ENCODE measurements at places on chromosomes 2 and 18.

GRCh38 chr2:11573418-11574175 lies 39.8 kb downstream of the GREB1 start:
- DNase-seq: no peak

GRCh38 chr2:46232860-46233259 lies 64.3 kb upstream of the EPAS1 start:
- no peak for DNase-seq

GRCh38 chr2:187545238-187545751 lies 8.9 kb downstream of the TFPI start:
- no peak for DNase-seq

- no peak for DNase-seq
Observed at GRCh38 chr2:41735006-41735405, 312.8 kb upstream of the PKDCC start.

GRCh38 chr18:79093986-79094385 lies 24.8 kb downstream of the ATP9B start:
- DNase-seq: no peak

- no peak for DNase-seq
Observed at GRCh38 chr2:9100080-9100876, 96.8 kb upstream of the MBOAT2 start.

GRCh38 chr2:116545286-116546068 lies 1269.0 kb upstream of the DDX18 start:
- no peak for DNase-seq

- DNase-seq: no peak
Observed at GRCh38 chr2:64015898-64016297, 3.3 kb downstream of the VPS54 start.

GRCh38 chr2:100783987-100784386 lies 36.0 kb upstream of the NPAS2 start:
- DNase-seq: no peak

GRCh38 chr2:105237045-105237765 lies 4.3 kb upstream of the GPR45 start:
- DNase-seq: no peak

- no peak for DNase-seq
Observed at GRCh38 chr2:239684996-239685395, 284.2 kb upstream of the HDAC4 start.

DNA sequence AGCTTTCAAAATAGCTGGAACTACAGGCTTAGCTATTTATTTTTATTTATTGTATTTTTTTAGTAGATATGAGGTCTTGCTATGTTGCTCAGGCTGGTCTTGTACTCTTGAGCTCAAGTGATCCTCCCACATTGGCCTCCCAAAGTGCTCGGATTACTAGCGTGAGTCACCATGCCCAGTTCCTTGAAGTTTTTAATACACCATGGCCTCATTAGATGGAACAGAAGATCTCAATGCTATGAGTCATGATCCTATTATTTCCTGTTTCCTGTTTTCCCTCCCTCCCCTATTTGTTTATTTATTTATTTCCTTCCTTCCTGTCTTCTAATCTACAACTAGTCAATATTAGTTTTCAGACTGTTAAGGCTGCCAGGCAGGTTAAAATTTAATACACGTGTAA lies 309.0 kb downstream of the CMPK2 start:
- DNase-seq: no peak

- no peak for DNase-seq
Observed at GRCh38 chr18:26710470-26711096, 154.9 kb downstream of the AQP4 start.

DNA sequence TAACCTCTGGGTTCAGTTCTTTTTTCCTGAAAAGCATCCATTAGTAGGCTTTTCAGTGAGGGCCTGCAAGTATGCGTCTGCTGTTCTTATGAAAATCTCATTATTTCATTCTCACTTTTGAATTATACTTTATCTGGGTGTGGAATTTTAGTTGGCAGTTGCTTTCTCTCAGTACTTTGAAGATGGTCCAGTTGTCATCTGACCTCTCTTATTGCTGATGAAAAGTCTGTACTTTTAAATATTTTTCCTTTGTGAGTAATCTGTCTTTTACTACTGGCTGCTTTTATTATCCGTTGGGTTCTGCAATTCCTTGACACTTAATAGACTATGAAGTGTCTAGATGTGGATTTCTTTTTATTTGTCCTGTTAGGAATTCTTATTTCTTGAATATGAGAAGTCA lies 307.8 kb downstream of the CYP26B1 start:
- no peak for DNase-seq

GRCh38 chr2:18117592-18117991 lies 239.1 kb downstream of the KCNS3 start:
- DNase-seq: no peak

GRCh38 chr2:110997331-110998045 lies 123.2 kb upstream of the BCL2L11 start:
- DNase-seq: no peak

DNA sequence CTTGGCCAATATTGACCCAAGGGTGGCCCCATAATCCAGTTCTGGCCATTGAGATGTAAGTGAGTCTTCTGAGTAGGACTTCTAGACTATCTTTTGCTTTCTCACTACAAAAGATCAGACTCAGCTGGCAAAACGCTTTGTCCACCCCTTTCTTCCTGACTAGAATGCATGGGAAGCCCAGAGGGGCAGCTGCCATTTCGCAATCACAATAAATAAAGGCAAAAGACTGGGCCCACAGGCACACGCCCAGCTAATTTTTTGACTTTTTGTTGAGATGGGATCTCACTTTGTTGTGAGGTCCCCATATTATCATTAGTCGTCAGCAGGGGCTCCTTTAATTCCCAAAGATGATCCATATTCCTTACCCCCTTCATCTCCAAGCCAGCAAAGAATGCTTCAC lies 41.1 kb upstream of the SGPP2 start:
- no peak for DNase-seq

GRCh38 chr2:178819992-178820391 lies 12.8 kb upstream of the TTN start:
- DNase-seq: no peak

DNA sequence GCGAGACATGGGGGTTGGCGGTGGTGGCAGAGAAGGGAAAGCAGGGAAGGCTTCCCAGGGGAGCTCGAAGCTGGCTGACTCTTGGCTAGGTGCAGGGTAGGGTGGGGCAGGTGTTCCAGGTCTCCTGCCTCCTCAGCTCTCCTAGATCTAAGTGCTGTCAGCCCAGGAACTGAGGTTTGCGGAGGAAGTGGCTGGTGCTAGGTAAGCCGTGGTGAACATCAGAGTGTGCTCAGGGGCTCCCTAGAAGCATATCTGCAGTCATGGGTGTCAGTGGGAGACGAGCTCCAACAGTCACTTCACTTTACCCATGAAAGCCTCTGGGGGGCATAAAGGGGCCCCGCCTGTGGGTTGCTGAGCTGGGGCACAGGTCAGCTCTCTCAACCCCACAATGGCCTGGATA lies 34.1 kb downstream of the ARHGEF4 start:
- DNase-seq: no peak

- no peak for DNase-seq
Observed at GRCh38 chr2:148561389-148561788, 83.2 kb upstream of the EPC2 start.

DNA sequence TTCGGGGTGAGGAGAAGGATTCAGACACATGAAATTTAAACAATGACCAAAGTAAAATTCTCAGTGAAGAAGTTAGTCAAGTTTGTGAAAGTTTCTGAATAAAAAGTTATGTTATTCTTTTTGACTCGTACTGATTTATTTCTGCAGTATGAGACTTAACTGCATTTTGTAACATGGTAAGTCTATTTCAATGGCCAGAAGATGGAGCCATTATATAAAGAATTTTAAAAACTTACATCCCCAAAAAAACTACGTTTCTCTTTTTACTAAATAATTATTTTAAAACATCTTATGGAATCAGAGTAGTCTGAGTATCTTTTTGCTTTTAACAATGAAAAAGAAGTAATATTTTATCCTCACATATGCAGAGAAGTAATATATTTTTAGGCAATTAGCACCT lies 51.4 kb upstream of the SCN1A start:
- no peak for DNase-seq

DNA sequence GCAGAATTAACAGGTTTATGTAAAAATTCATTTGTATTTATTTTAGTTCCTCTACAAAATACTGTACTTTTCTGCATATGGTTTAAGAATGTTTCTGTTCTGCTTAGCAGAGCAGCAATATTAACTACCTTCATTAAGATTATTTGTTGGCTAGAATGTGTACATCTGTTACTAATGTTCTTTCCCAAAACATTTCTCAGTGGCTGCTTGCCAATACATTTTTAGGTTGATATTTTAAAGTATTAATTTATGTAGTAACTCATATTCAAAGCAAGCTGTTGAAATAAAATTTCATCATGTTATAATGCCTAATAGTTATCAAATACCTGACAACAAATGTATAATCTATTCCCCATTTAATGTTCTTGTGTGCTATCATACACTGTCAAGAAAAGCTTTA lies 40.3 kb downstream of the PRKD3 start:
- no peak for DNase-seq

- no peak for DNase-seq
Observed at GRCh38 chr2:221134718-221135117, 437.4 kb downstream of the EPHA4 start.

DNA sequence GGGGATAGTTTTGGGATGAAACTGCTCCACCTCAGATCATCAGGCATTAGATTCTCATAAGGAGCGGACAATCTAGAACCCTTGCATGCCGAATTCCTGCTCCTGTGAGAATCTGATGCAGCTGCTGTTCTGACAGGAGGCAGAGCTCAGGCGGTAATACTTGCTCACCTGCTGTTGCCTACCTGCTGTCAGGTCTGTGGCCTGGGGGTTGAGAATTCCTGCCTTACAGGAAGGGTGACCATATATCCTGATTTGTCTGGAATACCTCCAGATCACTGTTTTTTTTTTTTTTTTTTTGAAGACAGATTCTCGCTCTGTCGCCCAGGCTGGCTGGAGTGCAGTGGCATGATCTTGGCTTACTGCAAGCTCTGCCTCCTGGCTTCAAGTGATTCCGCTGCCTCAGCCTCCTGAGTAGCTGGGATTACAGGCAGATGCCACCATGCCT lies 21.7 kb downstream of the ACSL3 start:
- DNase-seq: no peak

- DNase-seq: no peak
Observed at GRCh38 chr2:206127656-206128055, 31.6 kb downstream of the NDUFS1 start.

- DNase-seq: no peak
Observed at GRCh38 chr18:35526495-35527059, 28.8 kb upstream of the INO80C start.

DNA sequence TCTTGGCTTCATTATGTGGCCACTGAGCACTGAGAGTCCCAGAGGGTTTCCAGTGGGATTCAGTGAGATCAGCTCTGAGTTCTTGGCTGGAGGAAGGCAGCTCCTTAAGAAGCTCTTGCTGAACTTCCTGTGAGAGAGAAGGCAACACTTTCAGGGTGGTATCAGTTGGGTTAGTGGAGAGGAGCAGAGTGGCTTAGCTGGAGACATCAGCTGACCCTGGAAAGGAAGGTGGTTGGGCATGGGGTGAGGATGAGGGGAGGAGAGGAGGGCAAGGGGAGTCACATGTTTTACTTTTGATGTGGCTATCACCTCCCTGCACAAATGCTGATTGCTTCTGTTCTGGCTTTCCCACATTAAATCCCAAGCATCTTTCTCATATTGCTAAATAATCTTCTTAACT lies 95.1 kb downstream of the ACOXL start:
- no peak for DNase-seq

GRCh38 chr18:75257605-75258004 lies 47.0 kb downstream of the TSHZ1 start:
- DNase-seq: no peak

DNA sequence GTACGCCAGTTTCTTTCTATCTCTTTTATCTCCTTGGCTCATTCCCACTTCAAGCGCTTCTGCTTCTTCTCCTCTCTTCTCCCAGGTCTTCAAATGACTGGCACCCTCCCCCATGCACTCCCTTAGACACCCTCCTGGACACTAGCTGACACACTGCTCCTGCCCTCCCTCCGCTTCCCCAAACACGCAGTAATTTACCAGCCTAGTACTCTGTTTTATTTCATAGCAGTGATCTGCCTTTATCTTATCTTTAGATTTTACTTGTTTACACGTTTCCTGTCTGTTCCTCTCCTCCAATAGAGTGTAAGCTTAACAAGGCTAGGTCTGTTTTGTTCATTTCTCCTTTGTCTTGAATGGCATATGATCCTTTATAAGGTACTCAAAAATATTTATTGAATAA lies 93.9 kb downstream of the SCN3A start:
- DNase-seq: no peak

DNA sequence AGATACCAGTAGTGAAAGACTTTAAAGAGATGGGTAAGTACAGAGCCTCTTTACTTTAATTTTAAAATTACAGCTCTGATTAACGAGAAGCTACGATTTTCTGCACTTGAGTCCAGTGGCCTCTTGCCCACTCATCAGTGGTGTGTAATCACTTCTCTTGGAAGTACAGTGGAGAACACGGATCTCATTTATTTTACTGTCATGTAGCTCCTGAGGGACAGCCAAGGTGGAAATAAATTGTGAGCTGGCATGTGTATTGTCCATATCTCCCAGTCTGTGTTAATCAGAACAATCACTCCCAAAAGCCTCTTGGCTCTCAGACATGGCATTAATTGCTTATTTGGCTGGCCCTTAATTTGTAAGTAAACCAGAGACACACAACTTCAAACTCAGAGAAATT lies 69.4 kb downstream of the LOXHD1 start:
- no peak for DNase-seq

DNA sequence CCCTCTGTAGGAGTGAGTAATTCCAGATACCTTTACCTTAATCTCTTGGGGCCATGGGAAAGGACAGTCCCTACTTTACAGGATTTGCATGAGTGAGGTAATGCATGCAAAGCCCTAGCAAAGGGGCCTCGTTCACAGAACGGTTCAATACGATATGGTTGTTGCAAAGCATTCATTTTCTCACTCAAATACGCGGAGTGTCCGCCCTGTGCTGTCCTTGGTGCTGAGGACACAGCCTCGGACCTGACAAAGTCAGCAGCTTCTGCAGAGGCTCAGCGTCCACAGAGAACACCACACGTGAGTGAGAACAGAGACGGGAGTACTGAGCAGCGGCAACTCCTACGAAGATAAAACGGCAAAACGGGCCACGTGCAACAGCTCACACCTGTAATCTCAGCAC lies 125.7 kb downstream of the EIPR1 start:
- no peak for DNase-seq

DNA sequence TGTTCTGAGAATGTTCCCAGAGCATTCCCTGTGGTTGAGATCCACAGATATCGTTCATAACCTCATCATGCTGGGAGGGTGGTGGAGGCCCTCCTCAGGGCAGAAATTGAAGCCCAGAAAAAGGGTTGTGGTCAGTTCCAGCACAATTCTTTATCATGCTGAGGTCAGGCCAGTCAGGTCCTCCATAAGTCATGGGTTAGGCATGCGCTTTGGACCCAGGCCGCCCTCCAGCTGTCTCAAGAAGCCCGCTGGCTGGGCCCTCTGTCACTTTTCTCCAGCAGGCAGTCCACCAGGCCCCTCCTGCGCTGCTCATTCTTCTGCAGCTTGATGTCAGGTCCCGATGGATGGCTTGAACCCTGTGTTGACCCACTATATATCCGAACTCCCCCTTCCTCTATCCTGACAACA lies 151.1 kb upstream of the NT5C1B start:
- DNase-seq: no peak

Data from stimulated activated CD8-positive, alpha-beta memory T cell treated with anti-CD3 and anti-CD28 coated beads, Interleukin-15, amount 100 ng/mL, for 1 hour (primary cell).